Neural crest cell (in vitro differentiated cells): ENCODE measurements at places on chromosomes 6 and 20. TPM values are rescaled to one million over a fixed set of nuclear protein-coding genes. Genes with fewer than 3 reads are reported as not detected.

GRCh38 chr20:52783769-52784168, 188.4 kb upstream of the TSHZ2 start:
- H3K4me3 ChIP-seq, result no peak overlapping the region
- DNase-seq, result no peak
- H3K27me3 ChIP-seq, result peaks cover 2% of the 10 kb centered on the region

DNA sequence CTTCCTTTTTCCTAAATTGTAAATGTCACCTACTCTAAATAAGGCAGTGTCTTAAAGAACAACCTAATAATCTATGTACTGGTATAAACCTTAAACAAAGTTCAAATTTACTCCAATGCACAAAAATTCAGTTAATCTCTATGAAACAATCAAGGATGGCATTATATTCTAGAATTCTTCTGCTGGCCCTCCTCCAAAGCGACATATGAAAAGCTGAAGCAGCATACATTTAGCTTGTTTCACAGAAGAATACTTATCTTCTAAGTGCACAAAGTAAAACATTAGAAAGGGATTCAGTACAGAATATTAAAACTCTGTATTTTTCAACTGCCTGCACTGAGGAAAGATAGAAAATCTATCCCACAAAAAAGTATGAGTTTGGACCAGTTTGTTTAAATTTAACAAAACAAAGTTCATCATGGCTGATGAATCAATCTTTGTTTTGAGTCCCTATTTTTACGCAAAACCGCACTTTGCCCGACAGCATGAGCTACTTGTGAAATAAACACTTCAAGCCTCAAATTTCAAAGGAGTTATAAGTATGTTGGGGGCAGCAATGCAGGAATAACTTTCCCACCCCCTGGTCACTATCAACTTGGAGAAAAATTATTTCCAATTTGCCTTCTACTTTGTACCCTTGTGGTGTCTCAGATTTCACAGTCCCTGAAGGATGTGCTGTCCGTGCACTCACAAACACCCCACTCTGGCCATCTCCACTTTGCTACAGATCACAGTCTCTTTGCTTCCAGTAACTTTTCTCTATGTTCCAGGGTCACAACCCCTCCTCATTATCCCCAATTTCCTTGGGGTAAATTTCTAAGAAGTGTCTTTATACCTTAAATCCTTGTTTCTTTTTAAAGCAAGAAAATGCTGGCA, 238.2 kb downstream of the PRKN start:
- H3K4me1 ChIP-seq, result peaks cover 12% of the 10 kb centered on the region
- no peaks in the 10 kb centered on the region for H3K36me3 ChIP-seq
- peaks cover 3% of the 10 kb centered on the region for H3K27me3 ChIP-seq
- H3K27ac ChIP-seq, result no peak overlapping the region
- DNase-seq, result no peak

- H3K27ac ChIP-seq, result peak within 1 kb of the TSS; percentile 97
- peak within 1 kb of the TSS; percentile 98 for H3K4me3 ChIP-seq
- DNase-seq, result no peak
- peaks cover 59% of the 10 kb centered on the region for H3K4me1 ChIP-seq
- H3K27me3 ChIP-seq, result no peaks in the 10 kb centered on the region
- peaks cover 3% of the 10 kb centered on the region for H3K36me3 ChIP-seq
These were observed at the start of gene RALY for GRCh38 chr20:33993576-33994221. RALY (plus strand) TSS chr20:33993911; CDS start chr20:34072075, 78,164 bp downstream.

- H3K36me3 ChIP-seq, result peaks cover 3% of the 10 kb centered on the region
- no peak overlapping the region for H3K27ac ChIP-seq
- DNase-seq, result no peak
- H3K27me3 ChIP-seq, result no peaks in the 10 kb centered on the region
- no peaks in the 10 kb centered on the region for H3K4me1 ChIP-seq
- H3K4me3 ChIP-seq, result no peak overlapping the region
These were observed 31.4 kb downstream of the DTNBP1 start for GRCh38 chr6:15631432-15631831.

DNA sequence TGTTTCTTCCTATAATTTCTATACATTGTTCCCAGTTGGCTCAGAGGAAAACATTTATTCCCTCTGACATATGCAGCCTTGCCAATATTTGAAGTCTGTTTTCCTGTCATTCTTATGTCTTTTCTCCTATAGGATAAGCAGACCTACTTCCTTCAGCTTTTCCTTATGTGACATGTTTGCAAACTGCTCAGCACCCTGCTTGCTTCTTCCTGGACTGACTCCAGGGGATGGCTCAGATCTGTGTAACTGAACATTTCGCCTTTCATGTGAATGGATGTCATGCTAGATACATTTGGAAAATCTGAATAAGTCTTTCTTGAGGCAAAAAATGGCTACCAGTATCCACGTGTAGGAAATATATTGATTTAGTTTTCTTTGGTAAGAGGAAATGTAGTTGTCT, 113.2 kb downstream of the CARMIL1 start:
- peaks cover 23% of the 10 kb centered on the region for H3K4me1 ChIP-seq
- no peaks in the 10 kb centered on the region for H3K36me3 ChIP-seq
- H3K4me3 ChIP-seq, result no peak overlapping the region
- H3K27me3 ChIP-seq, result no peaks in the 10 kb centered on the region
- DNase-seq, result no peak

DNA sequence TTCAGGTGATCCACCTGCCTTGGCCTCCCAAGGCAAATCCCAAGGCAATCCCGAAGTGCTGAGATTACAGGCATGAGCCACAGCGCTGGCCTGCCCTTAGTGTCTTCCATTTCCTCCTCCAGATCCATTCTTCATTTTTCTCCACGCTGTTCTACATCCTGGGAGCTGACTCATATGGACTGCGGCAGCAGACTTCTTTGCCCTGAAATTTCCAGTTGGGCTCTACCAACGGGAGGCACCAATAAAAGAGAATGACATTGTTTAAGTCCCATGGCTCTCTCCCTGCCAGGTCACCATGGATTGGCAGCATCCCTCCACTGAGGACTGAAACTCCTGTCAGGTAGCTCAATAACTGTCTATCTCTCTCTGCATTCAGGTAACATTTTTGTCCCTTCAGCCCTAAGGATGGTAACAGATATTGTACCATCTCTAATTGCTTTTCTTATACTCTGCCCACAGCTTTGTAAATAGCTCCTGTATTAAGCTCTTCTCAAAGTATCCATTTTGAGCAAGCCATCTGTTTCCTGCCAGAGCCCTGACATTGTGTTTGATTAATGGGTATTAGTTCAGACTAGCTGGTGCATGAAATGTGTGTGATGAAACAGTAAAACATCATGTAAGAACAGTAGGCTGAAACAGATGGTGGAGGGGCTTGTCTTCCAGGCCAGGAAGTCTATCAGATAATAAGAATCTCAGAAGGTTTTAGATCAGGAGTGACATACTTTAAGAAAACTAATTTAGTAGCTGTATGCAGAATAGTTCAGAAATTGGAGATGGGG, 3.6 kb downstream of the TBCC start:
- H3K27ac ChIP-seq, result no peak overlapping the region
- no peak for DNase-seq
- H3K36me3 ChIP-seq, result peaks cover 2% of the 10 kb centered on the region
- H3K4me3 ChIP-seq, result peak overlapping the region; percentile 80
- peaks cover 23% of the 10 kb centered on the region for H3K4me1 ChIP-seq
- peaks cover 13% of the 10 kb centered on the region for H3K27me3 ChIP-seq

GRCh38 chr20:63115651-63116411, 100.1 kb downstream of the YTHDF1 start:
- no peak overlapping the region for H3K4me3 ChIP-seq
- no peaks in the 10 kb centered on the region for H3K36me3 ChIP-seq
- H3K27me3 ChIP-seq, result peaks cover 67% of the 10 kb centered on the region
- H3K4me1 ChIP-seq, result no peaks in the 10 kb centered on the region

- no peak for DNase-seq
- no peak overlapping the region for H3K27ac ChIP-seq
- H3K36me3 ChIP-seq, result no peaks in the 10 kb centered on the region
- no peaks in the 10 kb centered on the region for H3K4me1 ChIP-seq
- H3K4me3 ChIP-seq, result no peak overlapping the region
These were observed 51.7 kb upstream of the HINT3 start for GRCh38 chr6:125904871-125905270.

GRCh38 chr6:113833537-113833936, 23.6 kb upstream of the MARCKS start:
- H3K4me3 ChIP-seq, result no peak overlapping the region
- H3K4me1 ChIP-seq, result peaks cover 7% of the 10 kb centered on the region
- DNase-seq, result no peak
- no peak overlapping the region for H3K27ac ChIP-seq
- no peaks in the 10 kb centered on the region for H3K27me3 ChIP-seq

- H3K4me3 ChIP-seq, result no peak overlapping the region
- no peaks in the 10 kb centered on the region for H3K27me3 ChIP-seq
- DNase-seq, result no peak
- H3K36me3 ChIP-seq, result peaks cover 6% of the 10 kb centered on the region
These were observed 160.2 kb upstream of the STXBP5 start for GRCh38 chr6:147043994-147044477.

OPRM1 gene
- total RNA-seq, result not detected in 2 replicates

FRMD1 gene
- not detected in 2 replicates for total RNA-seq

TRIM38 gene
- 0.77 and 0.80 TPM in 2 replicates for total RNA-seq

- H3K4me3 ChIP-seq, result no peak overlapping the region
- no peak for DNase-seq
- no peaks in the 10 kb centered on the region for H3K4me1 ChIP-seq
- no peak overlapping the region for H3K27ac ChIP-seq
- H3K27me3 ChIP-seq, result peaks cover 67% of the 10 kb centered on the region
These were observed 35.2 kb downstream of the GPX6 start for GRCh38 chr6:28480253-28480932.

DNA sequence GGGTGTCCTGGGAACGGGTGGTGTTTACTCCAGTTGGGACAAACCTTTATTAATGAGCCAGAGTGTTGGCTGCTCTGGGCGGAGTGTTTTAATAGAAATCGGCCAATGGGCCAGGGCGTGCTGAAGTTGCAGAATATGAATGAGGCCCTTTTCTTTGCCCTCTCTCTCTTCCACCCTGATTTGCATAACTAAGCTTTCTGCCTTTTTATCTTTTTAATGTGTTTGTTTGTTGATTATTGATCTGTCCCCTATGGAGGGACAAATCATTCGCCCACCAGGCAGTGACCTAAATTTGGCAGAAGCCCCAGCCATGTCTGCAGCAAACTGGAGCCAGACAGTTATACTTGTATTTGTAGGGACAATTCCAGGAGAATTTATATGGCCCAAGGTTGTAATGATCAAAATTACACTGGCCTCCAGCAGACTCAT, 420.9 kb downstream of the PREX1 start:
- H3K4me1 ChIP-seq, result peaks cover 22% of the 10 kb centered on the region
- peaks cover 3% of the 10 kb centered on the region for H3K27me3 ChIP-seq
- no peak overlapping the region for H3K4me3 ChIP-seq

CLVS2 gene
- 1.2 and 1.3 TPM in 2 replicates for total RNA-seq

GRCh38 chr6:148329596-148330381, 12.8 kb upstream of the SASH1 start:
- peak overlapping the region; percentile 32 for H3K4me3 ChIP-seq
- no peaks in the 10 kb centered on the region for H3K27me3 ChIP-seq
- peaks cover 46% of the 10 kb centered on the region for H3K4me1 ChIP-seq
- no peak for DNase-seq
- peak overlapping the region; percentile 97 for H3K27ac ChIP-seq

GRCh38 chr6:113805811-113806495, 51.2 kb upstream of the MARCKS start:
- no peaks in the 10 kb centered on the region for H3K36me3 ChIP-seq
- DNase-seq, result no peak
- H3K27ac ChIP-seq, result no peak overlapping the region
- H3K27me3 ChIP-seq, result no peaks in the 10 kb centered on the region

RIMS1 gene
- 4.5 and 5.3 TPM in 2 replicates for total RNA-seq

DNA sequence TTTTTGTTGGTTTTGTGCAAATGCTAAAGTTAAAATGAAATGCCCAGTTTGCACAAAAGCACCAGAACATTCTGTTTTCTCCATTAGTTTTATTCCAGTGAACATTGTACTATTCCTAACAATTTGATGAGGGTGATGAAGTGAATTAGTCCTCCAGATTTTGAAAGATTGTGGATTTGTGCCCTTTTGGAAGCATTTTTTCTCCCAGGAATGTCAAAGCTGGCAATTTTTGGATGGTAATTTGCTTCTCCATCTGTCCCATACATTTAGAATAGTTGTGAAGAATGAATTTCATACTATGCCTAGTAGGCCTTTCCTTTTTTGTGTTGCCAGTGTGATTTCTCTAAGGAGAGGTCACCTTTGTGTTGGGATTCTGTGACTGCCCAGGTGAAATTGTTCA, 797.2 kb downstream of the BCKDHB start:
- no peak overlapping the region for H3K4me3 ChIP-seq
- H3K27me3 ChIP-seq, result no peaks in the 10 kb centered on the region
- no peaks in the 10 kb centered on the region for H3K4me1 ChIP-seq
- H3K27ac ChIP-seq, result no peak overlapping the region
- no peaks in the 10 kb centered on the region for H3K36me3 ChIP-seq

OR12D3 gene
- not detected in 2 replicates for total RNA-seq

DNA sequence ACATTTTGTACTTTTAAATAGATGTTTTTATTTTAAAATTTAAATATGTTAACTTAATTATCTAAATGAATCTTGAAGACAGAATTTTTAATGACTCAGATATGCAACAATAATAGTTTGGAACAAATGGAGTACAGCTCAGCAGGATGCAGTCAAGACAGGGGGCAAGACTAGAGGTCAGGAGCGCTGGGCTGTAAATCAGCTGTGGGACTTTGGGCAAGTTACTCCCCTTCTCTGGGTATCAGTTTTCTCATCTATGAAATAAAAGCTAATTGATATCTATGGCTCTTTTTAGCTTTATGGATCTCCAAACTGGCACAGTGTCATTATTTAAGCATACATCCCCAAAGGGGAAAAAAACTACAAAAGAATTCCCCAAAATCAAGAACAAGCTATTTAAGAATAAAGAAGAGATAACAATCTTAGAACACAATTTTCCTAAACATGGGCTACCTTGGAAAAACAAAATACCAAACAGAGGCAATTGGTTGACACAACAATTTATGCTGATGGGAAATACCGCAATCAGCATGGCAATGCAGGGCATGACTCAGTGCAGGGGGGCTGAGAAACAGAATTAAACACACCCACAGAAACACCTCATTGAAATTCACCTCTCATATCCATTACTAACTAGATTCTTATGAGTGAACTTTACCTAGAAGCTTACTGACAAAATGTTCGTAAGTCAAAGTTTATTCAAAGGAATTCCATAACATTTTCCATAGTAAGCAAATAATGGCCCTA, 188.2 kb downstream of the SIM1 start:
- no peak for DNase-seq
- H3K36me3 ChIP-seq, result peaks cover 3% of the 10 kb centered on the region
- H3K27me3 ChIP-seq, result peaks cover 33% of the 10 kb centered on the region
- H3K4me1 ChIP-seq, result peaks cover 7% of the 10 kb centered on the region
- H3K27ac ChIP-seq, result no peak overlapping the region
